ENCODE measurements at places on chromosomes 3 and 15. TPM values are rescaled to one million over a fixed set of nuclear protein-coding genes. Genes with fewer than 3 reads are reported as not detected.

Gene GASK1A
- 39.9 TPM for total RNA-seq

Gene TF
- total RNA-seq = 17.0 TPM

Gene THAP10
- 3.5 TPM for total RNA-seq

Gene SEMA4B
- 24.4 TPM for total RNA-seq

Gene SPTSSB
- total RNA-seq = not detected

Gene CDCP1
- total RNA-seq = 0.16 TPM

Gene HEG1
- 192 TPM for total RNA-seq

Gene MLH1
- total RNA-seq = 27.6 TPM

Gene FSIP1
- total RNA-seq = 0.44 TPM

Gene FOXB1
- total RNA-seq = not detected

Gene GADL1
- 0.46 TPM for total RNA-seq

Gene LRRC31
- total RNA-seq = not detected

Gene SLC28A2
- total RNA-seq = not detected

Gene CD96
- total RNA-seq = 4.3 TPM

Gene SCAANT1
- total RNA-seq = not detected

Gene TMED3
- 42.4 TPM for total RNA-seq

Gene CACNA1D
- 1.0 TPM for total RNA-seq

Gene DLEC1
- 0.47 TPM for total RNA-seq

Gene PDZRN3
- 47.4 TPM for total RNA-seq

- DNase-seq = no peak
Observed at GRCh38 chr3:151262871-151263525, 15.3 kb downstream of the P2RY14 start.

DNA sequence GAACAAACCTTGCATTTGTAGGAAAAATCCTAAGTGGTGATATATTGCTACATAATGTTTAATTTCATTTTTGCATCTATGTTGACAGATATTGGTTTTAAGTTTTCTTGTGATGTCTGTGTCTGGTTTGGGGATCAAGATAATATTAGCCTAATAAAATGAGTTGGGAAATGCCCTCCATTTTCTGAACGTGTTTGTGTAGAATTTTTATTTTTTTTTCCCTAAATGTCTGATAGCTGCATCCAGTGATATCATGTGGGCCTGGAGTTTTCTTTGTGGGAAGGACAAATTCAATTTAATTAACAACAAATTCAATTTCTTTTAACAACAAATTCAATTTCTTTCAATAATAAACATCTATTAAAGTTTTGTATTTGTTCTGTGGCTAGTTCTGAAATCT is 35.1 kb downstream of the NEDD4 start:
- no peak for DNase-seq

GRCh38 chr3:101646726-101647125 is 30.2 kb downstream of the ZBTB11 start:
- no peak for DNase-seq

GRCh38 chr3:50295553-50296431 is 3.4 kb downstream of the HYAL3 start:
- no peak for DNase-seq

GRCh38 chr3:78906245-78906644 is 861.6 kb downstream of the ROBO1 start:
- DNase-seq = no peak

DNA sequence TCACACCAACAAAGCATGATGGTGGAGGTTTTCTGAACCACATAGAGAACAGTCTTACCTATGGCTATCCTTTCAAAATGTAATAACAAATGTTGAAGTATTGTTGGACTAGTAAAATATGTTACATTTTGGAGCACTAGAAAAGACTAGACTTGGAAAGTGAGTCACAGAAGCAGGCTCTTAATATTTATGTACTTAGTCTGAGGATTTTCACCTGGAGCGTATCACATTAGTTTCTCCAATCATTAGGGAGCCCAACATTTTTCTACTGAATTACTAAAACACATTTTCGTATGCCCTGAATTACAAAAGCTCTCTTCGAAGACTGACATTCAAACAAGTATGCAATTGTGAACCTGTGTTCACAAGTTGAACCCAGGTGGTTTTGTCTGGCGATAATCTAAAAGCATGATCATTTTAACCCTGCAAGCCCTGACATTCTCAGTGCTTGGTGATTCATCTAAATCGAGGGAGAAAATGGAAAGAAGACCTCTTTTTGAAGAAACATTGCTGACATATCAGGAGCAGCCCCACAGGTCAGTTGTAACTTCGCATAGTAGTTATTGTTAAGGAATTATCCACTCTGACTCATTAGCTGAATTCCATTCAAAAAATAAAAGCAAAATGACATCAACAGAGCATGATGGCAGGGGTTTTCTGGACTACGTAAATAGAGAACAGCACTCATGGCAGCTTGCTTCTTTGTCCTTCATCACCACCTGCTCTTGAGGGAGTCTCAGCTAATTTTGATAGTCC is 679.8 kb upstream of the NECTIN3 start:
- DNase-seq = no peak

DNA sequence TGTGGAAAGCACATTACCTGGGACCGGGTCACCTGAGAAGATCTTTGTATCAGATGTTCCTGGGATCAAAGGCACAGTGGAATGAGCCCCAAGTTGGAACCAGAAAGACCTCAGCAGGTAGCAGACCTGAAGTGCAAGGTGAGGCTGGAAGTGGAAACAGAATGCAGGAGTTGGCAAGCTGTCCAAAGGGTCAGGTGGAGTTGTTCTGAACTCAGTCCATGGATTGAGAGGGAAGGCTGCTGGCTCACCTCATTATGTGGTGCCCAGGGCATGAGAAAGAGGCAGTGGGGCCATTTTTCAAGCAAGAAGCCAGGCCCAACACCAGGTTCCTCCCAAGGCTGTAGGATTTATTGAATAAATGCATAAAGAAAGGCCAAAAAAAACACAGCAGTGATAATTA is 49.3 kb downstream of the TMEM266 start:
- no peak for DNase-seq

- no peak for DNase-seq
Observed at GRCh38 chr3:138047596-138048158, 37.7 kb downstream of the CLDN18 start.

- no peak for DNase-seq
Observed at GRCh38 chr15:52749258-52749657, 40.9 kb downstream of the ONECUT1 start.

DNA sequence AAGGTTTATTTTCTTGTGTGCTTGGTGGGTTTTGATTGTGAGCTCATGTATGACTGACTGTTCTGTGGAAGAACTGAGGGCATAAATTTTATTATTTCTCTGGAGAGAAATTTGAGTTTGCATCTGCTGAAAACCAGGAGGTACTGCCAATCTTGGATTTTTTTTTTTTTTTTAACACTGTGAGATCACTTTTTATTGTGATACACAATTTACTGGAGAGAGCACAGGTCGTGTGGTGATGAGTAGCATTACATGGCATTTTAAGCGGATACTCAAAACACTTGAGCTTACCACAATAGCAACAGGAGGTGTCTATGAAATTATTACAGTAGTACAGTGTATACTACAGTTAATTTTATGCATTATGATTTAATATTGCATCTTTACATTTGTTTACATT is 237.4 kb downstream of the MFSD1 start:
- no peak for DNase-seq

- no peak for DNase-seq
Observed at GRCh38 chr15:80878867-80879250, 99.7 kb downstream of the CEMIP start.

- DNase-seq = no peak
Observed at GRCh38 chr3:149678351-149678950, 20.6 kb upstream of the WWTR1 start.

GRCh38 chr3:115632026-115632425 is 8.7 kb downstream of the GAP43 start:
- DNase-seq = no peak

GRCh38 chr15:33009603-33010002 is 184.9 kb downstream of the FMN1 start:
- no peak for DNase-seq

DNA sequence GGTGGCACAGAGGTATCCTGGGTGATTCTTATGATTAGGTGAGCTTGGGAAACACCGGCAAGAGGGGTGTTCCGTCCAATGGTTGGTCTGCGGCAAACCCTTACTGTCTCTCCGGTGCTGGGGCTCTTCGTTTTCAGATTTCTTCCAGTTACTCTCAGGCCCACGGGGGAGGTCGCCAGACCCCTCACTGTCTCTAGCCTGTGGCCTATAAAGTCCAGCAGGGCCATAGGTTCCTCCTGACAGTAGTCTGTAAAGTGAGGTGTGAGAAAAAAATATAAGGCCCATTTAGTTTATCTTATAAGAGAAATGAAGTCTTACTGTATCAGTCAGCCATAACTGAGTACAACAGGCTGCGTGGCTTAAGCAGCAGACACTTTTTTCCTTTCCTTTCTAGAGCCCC is 1.4 kb downstream of the ESYT3 start:
- no peak for DNase-seq

GRCh38 chr3:17972476-17972875 is 230.0 kb upstream of the TBC1D5 start:
- no peak for DNase-seq

DNA sequence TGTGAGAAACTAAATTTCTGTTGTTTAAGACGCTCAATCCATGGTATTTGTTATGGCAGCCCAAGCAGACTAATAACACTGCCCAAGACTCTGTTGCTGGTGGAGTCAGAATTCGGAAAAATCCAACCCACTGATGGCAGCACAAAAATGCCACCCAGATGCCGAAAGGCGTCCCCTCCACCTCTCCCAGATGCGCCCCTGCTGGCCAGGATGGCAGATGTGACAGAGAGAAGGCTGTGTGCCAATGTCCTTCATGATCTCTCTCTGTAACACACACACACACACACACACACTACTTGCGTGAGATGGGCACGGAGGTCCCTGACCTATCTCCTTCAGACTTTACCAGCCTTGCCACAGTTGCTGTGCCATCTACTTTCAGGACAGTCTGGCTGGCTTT is 10.9 kb upstream of the LYSMD4 start:
- no peak for DNase-seq

DNA sequence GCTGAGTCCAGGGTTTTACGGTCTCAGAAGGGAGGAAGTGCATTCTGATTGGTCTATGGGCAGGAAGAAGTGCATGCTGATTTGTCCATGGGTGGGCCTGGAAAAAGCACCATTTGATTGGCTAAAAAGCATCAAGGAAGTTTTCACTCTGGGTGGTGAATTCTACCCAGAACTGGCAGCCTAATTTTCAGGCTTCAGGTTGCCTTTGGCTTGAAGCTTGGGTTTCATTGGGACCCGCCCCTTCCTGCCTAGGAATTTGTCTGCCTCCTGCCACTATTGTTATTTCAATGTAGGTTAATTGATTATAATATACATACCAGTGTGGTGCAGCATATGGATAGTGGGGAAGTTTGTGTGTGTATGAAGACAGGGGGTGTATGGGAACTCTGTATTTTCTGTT is 1355.9 kb downstream of the SI start:
- DNase-seq = no peak

- DNase-seq = no peak
Observed at GRCh38 chr15:57410373-57410772, 34.1 kb downstream of the CGNL1 start.

DNA sequence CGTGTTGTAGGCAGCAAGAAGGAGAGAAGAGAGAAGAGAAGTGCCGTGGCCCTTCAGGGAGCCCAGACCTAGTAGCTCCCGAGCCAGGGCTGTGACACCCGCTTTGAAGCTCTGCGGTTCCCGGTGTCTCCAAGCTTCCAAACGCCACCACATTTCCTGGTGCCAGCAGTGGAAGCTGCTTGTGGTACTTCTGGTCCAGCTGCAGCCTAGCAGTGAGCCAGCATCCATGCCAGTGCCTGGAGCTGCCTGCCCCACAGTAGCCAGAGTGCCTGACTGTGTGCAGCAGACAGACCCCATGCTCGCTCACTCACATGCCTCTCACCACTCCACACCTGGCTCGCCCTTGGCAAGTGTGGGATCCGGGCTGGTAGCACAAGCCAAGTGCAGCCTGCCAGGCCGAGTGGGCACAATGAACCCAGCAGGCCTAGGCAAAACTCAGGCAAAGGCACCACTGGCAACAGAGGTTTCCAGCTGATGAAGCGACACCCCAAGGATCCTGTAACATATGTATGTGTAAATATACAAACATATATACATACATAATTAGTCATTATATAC is 85.8 kb downstream of the SERPINI1 start:
- no peak for DNase-seq

GRCh38 chr3:195704433-195704999 is 16.3 kb upstream of the MUC20 start:
- no peak for DNase-seq

DNA sequence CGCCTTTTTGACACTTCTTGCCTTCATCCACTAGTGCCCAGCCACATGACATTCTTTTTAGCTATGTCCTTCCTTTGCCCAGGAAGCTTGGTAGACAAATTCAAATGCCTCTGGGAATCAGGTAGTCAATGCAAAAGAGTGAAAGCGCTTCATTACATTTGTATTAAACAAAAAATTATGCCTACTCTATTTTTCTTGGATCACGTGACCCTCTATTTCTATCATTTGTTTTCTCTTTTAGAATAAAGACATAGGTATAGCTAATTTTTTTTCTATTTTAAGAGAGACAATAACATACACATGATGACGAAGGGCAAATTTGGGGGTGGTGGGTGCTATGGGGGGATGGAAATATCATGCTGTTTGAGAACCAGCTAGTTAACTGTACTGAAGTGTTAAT is 384.8 kb downstream of the C3orf38 start:
- DNase-seq = no peak

DNA sequence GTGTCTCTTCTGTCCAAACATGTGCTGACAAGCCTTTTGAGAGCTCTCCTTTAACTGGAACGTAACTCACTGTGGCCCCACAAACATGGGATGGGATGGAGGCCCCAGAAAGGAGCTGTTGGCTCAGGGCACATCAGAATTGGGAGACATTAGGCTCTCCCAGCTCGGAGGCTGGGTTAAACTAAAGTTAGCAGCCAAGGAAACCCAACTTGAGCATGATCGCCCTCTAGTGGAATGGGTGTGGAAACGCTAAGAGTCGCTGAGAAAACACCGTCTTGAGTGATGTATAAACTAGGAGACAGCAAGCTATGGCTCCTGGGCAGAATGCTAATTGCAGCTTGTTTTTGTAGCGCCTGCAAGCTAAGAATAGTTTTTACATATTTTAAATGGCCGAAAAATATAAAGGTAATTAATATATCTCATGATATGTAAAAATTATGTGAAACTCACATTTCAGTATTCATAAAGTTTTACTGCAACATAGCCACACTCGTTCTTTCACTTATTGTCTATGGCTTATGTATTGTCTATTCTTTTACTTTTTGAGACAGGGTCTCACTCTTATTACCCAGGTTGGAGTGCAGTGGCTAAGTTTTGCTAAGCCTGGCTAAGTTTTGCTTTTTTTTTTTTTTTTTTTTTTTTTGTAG is 138.8 kb upstream of the HACD2 start:
- no peak for DNase-seq

GRCh38 chr3:169227911-169228310 is 435.6 kb downstream of the MECOM start:
- no peak for DNase-seq

- no peak for DNase-seq
Observed at GRCh38 chr15:52284164-52284563, 11.4 kb downstream of the MYO5C start.

- no peak for DNase-seq
Observed at GRCh38 chr15:73928241-73928579, 1.9 kb downstream of the LOXL1 start.

Data from omental fat pad (tissue), 4 donors.